ENCODE measurements at places on chromosomes 5 and 9.

GRCh38 chr5:31995714-31996113 lies 178.4 kb downstream of the GOLPH3 start:
- no peak for DNase-seq

DNA sequence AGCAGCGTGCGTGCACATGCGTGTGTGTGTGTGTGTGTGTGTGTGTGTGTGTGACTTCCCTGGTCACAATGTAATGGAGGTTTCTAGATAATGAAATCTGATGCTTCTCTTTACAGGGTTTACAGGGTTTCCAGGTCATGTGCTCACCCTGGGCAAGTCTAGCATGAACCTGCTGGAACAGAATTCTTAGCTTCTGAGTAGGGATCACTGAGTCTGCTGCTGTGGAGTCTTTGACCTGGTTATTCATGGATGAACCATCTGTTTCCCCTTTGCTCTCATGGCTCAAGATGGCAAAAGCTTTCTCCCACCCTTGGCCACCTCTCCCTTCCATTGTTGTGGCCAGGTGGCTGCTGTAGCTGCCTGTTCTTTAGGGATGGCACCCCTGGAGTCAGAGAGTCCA lies 111.6 kb upstream of the SHB start:
- DNase-seq, result no peak

GRCh38 chr9:130298662-130299279 lies 33.2 kb downstream of the HMCN2 start:
- no peak for DNase-seq

GRCh38 chr9:114551750-114552685 lies 35.6 kb upstream of the ATP6V1G1 start:
- DNase-seq, result no peak

- no peak for DNase-seq
Observed at GRCh38 chr9:120928015-120928482, 1.5 kb upstream of the TRAF1 start.

DNA sequence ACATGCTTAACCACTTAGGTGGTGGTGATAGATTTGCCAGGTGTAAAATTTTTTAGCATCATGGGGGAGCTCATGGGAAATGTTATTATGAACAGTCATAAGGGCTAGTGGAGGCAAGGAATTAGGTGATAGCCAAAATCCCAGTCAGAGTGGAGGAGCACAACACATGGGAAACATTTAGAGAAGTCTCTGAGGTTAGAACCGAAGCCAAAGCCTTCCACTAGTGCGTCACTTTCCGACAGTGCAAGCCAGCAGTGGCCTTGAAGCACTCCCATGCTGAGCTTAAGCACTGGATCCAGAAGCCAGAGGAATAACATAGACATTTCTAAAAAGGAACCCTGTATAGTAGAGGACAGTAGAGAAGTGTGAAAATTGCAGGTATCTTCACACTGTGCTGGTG lies 101.5 kb upstream of the SNX2 start:
- no peak for DNase-seq

DNA sequence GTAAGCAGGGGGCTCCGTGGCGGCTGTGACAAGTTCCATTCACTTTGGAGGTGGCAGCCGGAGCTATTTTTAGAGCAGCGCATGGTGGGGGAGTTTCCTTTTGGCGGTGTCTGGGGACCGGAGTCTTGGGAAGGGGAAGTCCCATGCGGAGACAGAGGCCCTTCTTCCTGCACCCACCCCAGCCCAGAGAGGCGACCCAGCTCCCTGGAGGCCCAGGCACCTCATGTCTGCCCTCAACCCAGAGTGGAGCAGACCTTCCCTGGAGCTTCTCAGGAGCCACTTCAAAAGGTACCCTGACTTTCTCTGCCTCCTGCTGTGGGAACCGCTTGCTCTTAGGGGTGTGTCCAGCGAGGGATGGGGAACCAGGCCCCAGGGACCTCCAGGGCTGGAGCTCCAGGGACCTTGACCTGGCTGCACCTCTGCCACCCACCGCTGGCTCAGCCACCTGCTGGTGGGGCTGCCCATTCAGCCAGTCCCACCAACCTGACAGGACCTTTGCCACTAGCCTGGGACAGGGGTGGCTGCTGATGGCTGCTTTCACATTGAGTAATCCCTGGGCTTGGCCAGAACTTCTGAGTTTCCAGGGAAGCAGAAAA lies 34.1 kb downstream of the NEK6 start:
- DNase-seq, result peak; percentile 56

DNA sequence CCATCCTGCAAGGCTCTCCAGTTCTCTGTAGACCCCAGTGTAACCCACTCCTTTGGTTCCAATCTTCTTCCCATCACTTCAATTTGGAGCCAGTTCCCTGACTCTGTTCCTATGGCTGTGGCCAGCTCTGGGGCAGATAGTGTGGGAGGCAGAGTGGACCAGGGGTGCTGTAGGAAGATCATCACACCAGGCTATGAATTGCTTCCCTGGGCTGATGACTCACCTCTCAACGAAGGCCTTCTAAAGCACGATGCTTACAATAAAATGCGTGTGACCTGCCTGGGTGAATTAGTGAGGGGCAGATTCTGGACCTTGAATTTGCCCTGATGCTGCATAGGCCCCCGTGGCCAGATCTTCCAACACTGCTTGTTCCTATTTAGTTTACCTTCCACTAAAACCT lies 289.7 kb downstream of the FBXL7 start:
- DNase-seq, result no peak

- DNase-seq, result no peak
Observed at GRCh38 chr9:112337547-112337946, 4.1 kb upstream of the PTBP3 start.

DNA sequence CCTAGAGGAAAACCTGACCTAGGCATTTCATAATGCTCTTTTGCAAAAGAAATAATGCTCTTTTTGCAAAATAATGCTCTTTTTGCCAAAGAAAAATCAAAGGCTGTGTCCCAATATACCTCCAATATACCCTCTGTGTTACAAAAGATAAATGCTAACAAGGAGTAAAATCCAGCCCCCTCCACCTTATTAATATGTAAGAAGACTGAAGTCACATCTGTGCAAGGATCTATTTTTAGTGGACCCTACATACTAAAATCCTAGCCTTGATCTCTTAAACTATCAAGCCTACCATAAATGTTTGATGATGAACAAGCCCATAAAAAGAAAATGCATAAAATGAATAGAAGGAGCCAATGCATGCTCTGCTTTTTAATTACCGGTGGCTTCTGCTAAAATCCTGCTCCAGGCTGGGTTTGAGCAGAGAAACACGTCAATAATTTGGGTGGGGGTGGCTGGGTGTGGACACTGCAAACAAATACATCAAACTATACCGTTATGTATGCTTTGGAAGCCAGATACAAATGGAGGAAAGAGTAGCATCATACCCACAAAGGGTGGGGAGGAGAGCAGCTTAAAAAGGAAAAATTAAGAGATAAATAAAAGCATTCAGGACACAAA lies 131.6 kb downstream of the SEMA6A start:
- no peak for DNase-seq

DNA sequence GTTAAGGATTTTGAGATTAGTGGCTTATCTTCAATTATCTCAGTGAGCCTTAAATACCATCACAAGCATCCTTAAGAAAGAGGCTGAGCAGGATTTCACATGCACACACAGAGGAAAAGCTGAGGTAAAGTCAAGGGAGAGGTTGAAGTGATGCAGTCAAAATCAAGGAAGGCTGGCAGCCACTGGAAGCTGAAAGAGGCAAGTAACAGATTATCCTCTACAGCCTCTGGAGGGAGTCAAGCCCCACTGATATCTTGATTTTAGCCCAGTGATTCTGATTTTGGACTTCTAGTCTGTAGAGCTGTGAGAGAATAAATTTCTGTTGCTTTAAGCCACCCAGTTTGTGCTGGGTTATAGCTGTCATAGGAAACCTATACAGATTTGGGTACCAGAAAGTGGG lies 80.1 kb downstream of the ANKRD31 start:
- no peak for DNase-seq

DNA sequence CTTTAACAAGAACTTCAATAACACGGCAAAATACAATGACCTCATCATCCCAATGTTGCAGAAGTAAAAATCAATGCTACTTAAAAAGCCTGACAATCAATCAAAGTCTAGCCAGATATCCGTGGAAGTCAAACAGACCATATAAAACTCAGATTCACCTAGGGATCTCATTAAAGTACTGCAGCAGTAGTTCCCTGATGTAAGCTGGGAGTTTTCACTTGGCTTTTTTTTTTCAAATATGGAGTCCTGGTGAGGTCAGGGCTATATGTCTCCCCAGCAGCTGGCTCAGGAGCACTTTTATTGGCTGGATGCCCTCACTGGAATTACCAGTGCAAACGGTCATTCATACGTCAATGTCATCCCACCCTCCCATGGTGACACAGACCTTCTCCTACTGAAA lies 220.6 kb upstream of the SLC30A5 start:
- no peak for DNase-seq

DNA sequence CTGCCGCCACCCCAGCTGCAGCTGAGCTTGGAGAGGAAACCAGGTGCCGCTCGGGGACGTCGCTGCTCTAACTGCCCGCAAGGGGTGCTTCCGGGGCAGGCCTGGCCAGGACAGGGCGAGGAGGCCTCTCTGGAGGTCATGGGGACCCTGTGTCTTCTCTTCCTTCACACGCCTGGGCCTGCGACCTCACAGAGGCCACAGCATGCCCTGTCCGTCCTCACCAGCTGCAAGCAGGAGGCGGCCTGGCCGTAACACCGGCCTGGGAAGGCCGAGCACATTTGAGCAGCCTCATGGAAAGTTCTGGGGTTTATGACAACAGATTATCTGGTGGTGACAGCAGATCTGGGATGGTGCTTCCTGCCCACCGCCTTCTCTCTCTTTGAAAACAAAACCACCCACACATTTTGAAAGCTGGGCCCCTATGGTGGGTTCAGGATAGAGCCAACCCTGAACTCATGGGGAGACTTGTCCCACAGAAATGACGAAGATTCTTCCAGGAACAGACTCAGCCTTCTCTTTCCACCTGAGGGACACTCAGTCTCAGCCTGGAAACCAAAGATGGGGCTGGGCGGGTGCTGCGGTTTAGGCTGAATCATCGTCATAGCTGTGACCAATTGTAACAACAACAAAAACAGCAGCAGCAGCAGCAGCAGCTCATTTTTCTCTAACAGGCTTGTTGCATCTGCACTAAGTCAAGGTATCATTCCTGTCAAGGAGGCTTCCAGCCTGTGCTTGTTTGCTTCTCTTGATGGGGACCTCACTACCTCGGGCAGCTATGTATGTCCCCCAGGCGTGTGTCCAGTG lies 99.6 kb upstream of the RAPGEF1 start:
- DNase-seq, result no peak

- no peak for DNase-seq
Observed at GRCh38 chr9:69937833-69938535, 105.7 kb upstream of the MAMDC2 start.

DNA sequence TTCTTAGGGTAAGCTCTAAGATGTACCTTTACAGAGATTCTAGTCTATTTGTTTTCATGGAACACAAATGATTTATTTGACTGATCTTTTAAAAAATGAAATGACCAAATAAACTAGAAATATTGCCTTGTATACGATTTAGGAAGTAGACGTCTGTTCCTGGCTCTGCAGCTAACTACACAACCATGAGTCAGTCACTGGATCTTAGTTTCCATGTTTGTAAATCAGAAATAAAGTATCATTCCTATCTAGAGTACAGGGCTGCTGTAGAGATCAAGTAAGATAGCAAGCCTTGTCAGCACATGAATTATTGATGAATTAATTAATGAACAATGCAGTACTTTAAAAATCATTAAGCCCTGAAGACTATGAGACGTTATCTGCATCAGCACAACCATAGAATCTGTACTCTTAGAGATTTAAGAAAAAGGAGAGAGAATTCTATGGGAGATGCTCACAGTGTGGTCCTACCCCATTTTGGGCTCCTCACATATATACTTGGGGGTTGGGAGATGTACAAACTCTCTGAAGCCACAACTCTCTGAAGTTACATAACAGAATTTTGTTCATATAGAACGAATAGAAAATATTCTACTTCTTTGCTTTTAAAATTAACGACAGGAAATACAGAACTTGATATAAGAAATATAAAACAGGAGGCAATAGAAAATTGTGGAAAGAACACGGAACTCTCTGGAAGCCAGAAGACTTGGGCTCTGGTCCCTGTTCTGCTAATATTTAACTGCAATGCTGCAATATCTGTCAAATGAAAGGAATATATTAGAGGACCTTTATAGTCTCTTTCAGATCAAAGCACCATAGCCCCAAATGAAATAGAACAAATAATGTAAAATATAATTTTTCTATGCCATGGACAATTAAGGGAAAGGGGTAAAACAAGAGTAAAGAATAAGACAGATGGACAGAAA lies 48.4 kb upstream of the HNRNPA0 start:
- no peak for DNase-seq

DNA sequence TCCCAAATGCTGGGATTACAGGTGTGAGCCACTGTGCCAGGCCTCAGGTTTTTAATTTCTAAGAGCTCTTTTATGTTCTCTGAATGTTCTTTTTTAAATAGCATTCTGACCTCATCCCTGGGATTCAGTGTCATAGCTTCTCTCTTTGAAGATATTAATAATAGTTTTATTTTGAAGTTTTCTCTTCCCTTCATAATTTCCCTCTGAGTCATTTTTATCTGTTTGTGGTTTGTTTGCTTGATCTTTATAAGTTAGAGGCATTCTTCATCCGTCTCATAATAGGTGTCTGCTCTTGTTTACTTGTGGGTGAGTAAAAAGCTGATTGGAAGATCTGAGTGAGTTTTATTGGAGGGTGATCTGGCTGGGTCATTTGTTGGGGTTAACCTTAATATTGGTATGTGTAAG lies 12.5 kb upstream of the MAMDC2 start:
- DNase-seq, result no peak

DNA sequence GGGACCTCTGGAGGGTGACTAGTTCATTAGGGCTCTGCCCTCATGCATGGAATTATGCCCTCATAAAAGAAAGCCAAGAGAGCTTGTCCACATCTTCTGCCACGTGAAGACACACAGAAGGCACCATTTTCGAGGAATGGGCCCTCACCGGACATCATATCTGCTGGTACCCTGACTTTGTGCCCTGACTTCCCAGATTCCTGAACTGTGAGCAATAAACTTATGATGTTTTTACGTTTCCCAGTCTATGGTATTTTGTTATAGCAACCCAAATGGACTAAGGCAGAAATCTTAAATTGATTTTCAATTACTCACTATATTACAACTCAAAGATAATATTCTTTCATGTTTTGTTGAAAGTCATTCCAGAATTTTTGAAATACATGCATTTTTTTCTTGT lies 163.8 kb upstream of the PAPPA start:
- DNase-seq, result no peak

GRCh38 chr9:126521551-126521950 lies 92.2 kb upstream of the LMX1B start:
- DNase-seq, result no peak

DNA sequence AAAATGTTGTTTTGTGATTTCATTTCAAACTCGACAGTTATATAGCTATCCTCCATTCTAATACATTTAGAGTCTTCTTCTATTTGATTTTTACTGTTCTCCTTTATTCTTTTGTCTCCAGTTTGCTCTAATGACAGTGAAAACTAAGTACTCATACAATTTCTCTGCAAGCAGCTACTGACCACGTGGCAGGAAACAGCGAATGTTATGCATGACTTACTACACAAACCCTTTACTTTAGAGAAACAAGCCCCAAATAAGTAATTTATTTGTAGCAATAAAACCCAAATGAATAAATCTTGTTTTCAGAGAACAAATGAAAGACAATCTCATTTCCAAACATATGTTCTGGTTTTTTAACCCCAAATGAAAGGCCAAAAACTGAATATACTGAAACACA lies 41.9 kb downstream of the CDH6 start:
- no peak for DNase-seq

- no peak for DNase-seq
Observed at GRCh38 chr5:144035046-144035740, 135.3 kb downstream of the YIPF5 start.
